ENCODE measurements at places on chromosomes 11 and 22. TPM values are rescaled to one million over a fixed set of nuclear protein-coding genes. Genes with fewer than 3 reads are reported as not detected.

DNA sequence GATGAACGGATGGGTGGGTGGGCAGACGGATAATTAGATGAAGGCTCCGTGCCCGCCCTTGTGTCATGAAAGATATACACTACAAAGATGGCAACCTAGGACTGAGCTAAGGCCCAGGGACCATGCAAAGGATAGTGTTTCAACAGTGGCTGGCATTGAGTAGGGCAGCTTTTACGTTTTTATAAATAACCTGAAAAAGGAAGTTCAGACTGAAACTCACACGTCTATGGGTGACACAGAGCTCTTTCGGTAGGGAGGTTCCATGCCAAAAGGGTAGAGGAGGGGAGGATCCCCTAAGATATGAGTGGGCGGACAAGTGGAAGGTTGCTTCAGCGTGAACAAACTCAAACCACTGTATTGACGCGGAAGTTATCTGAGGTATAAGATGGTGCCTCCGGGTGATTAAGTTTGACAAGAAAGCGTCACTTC lies 90.5 kb downstream of the UBASH3B start:
- no peak for DNase-seq

DNA sequence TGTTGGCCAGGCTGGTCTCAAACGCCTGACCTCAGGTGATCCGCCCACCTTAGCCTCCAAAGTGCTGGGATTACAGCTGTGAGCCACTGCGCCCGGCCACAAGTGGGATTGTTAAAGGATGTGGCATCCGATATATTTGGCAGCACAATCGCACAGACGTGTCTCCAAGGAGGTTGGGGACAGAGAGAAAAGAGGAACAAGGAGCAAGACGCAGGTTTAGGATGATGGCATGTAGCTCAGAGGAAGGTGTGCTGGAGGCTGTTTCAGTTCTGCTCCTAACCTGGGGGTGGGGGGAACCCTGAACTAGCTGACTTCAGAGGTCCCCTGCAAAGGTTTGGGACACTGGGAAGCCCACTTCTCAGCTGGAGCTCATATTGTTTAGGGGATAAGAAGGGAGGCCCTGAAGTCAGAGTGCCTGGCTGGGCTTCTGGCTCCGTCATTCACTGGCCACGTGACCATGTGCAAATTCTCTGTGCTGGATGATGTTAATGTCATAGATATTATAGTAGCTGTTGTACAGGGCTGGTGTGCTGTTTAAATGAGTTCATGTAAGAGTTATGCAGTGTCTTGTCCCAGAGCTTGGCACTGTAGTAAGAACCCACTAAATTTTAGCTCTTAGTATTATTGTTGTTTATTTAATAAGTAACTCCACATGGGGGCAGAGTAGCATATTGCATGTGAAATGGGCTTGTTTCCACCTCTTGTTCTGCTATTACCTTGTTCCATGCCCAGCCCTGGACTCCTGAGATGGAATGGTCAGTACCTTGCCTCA lies 129.7 kb downstream of the ST3GAL4 start:
- DNase-seq = peak; percentile 30

Gene CD3D
- 0.29 TPM for total RNA-seq

- DNase-seq = peak; percentile 79
Measured at GRCh38 chr11:120883404-120884080, 140.4 kb upstream of the TBCEL start.

DNA sequence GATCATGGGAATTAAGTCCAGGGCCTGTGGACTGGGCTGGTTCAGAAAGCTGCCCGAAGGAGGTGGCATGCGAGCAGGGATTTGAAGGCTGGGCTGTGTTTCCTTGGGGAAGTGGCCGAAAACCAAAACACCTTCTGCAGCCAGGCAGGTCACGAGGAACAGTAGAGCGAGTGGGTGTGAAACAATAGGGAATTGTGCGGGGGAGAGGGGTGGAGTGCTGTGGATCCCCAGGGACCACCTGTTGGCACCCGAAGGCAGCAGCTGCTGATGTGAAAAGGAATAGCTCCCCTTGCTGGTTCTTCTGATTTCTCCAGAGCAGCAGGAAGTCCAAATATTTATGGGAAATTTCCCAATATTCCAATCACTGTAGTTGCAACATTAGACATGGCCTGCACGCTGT lies 24.6 kb downstream of the TP53I11 start:
- DNase-seq = peak; percentile 50

Measured in right cardiac atrium (tissue), 5 donors.